Hepatocyte (in vitro differentiated cells): ENCODE measurements at places on chromosomes 16 and 17.

DNA sequence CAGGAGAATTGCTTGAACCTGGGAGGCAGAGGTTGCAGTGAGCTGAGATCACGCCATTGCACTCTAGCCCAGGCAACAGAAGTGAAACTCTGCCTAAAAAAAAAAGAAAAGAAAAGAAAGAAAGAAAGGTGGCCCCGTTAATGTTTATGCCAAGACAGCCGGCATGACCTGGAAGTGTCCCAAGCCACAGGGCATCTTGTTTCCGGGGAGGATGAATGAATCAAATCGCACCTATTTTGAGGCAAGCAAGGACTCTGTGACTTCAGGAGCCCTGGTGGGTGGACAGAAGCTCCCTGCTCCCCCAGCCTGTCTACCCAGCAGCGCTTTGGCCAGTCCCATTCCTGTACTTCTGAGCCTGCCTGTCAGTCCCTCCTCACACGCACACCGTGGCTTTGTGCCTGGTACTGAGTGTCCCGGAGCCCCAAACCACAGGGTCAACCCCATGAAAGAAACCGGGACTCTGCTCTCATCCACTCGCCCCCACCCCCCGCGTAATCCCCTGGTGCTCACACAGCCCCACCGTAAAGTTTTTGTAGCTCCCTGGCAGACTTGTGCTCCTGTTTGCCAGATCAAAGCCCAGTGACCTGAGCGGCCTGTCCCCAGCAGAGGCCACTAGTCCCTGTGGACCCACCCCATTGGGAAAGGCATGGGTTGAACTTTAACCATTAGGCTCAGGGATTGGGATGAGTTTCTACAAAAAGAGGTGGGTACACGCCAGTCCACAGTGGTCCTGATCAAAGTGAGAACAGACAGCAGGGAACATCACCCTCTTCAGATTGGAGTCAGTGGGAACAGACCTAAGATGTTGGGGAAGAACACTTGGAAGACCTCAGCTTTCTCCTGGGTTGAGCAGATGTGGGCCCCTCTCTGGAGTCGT, 19.3 kb downstream of the CD2BP2 start:
- peak; percentile 37 for DNase-seq

GRCh38 chr17:45841883-45842525, 2.7 kb upstream of the SPPL2C start:
- DNase-seq, result no peak

GRCh38 chr16:31489298-31489564, 6.3 kb downstream of the SLC5A2 start:
- DNase-seq, result no peak

DNA sequence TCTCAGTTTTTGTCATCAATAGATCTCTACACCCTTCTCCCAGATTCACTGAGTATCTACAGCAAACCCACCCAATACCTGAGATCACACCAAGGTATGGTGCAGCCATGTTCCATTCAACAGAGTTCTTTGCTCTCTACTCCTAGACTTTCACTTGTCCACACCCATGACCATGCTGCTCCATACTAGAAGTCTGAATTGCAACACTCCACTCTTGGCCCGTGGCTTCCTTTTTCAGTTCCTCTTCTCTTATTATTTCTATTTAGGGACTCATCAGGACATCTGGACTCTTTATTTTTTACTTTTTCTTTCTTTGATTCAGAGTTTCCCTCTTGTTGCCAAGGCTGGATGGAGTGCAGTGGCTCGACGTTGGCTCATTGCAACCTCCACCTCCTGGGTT, 37.1 kb downstream of the YWHAE start:
- DNase-seq, result no peak

- no peak for DNase-seq
These were observed 447.3 kb downstream of the HS3ST4 start for GRCh38 chr16:26139091-26139490.

- DNase-seq, result no peak
These were observed 4.3 kb upstream of the WIPI1 start for GRCh38 chr17:68461589-68461988.

GRCh38 chr17:41540921-41541625, 13.0 kb upstream of the KRT19 start:
- peak; percentile 41 for DNase-seq

GRCh38 chr17:16484445-16485175, 7.4 kb downstream of the LRRC75A start:
- no peak for DNase-seq

DNA sequence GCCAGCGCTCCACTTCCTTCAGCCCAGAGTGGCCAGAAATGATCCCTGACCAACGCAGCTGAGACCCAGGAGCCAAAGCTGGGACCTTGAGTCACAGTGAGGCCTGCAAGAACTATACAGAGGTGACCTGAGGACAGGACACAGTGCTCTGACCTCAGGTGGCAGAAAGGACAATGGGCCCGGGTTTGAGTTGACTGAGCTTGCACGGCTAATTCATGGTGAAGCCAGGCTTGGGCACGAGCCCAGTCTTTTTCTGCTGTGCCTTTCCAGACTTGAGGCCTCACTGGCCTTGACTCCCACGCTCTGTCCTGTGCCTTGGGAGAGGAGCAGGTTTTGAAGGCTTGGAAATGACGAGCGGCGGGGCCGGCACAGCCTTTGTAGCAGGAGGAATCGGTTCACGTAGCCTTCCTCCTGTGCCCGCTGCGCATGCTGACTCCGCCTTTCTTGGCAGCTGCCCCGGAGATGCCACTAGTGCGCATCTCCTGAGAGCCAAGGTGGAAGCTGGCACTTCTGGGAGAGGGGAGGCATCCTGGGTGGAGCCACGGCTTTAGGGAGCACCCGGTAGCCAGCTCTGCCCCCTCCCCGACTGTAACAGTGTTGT, 34.9 kb downstream of the NDEL1 start:
- no peak for DNase-seq

- no peak for DNase-seq
These were observed 1557.4 kb downstream of the CDH8 start for GRCh38 chr16:60478810-60479209.

DNA sequence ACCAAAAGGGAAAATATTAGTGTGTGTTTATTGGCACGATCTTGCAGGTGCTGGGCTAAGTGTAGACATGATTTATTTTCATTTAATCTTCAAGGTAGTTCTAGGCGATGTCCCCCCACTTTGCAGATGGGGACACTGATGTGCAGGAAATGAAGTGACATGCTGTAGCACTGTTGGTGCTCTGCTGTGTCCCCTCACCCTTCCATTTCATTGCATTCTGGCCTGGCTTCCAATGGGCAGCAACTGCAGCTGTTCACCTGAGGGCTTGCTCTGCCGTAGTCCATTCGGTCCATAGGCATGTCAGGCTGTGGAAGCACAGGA, 123.9 kb downstream of the PRKCB start:
- no peak for DNase-seq

DNA sequence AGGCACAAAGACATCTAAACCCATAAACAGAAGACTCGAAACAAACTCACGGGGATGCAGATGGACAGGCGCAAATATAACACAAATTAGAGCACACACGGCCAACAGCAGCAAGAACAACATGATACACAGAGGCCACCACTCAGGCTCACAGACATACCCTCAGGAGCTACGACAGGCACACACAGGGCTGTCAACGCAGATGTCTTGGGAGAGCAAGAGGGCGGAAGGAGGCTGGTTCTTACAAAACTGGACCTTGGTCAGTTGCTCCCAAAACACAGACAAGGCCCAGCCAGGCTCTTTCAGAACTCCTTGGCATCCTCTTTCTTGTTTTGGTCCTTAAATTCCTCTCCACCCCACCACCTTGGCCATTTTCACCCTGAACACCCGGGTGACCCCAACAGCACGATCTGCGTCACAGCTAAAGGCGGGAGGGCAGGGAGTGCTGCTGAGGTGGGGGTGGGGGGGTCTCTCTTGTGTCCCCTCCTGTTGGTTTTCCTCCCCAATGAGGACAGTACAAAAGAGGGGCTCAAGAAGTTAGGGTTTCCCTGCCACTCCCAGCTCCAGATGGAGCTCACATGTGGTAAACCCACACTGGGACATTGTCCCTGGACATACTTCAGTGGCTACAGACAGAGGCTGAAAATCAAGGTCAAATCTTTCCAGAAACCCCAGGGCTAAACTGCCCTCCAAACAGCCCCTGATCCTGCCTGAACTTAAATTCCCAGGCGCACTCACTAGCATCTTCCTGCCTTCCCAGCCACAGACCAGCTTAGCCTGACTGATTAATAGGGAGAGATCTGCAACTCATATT, 221.3 kb downstream of the C16orf78 start:
- DNase-seq, result no peak

- DNase-seq, result no peak
These were observed 3.2 kb downstream of the FOXC2 start for GRCh38 chr16:86569701-86570447.

DNA sequence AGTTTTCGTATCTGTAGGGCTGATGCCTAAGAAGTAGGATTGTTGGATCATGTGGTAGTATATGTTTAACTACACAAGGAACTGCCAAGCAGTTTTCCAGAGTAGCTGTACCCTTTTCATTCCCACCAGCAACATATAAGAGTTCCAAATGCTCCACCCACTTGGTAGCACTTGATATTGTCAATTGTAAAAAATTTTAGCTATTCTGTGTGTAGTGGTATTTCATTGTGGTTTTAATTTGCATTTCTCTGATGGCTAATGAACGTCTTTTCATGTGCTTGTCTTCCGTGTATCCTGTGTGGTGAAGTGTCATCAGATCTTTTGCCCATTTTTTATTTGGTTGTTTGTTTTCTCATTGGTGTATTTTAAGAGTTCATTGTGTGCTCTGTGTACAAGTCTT, 69.7 kb downstream of the TANC2 start:
- DNase-seq, result no peak

GRCh38 chr16:72897707-72898106, 150.2 kb downstream of the ZFHX3 start:
- no peak for DNase-seq

- DNase-seq, result no peak
These were observed 19.2 kb upstream of the TMEM101 start for GRCh38 chr17:44033861-44034408.

GRCh38 chr16:22754577-22754976, 59.4 kb upstream of the HS3ST2 start:
- DNase-seq, result no peak

GRCh38 chr16:83137894-83138293, 511.1 kb downstream of the CDH13 start:
- no peak for DNase-seq

- DNase-seq, result no peak
These were observed 508 bp upstream of the TMC8 start for GRCh38 chr17:78130090-78130436.

GRCh38 chr16:83935005-83935857, 17.8 kb upstream of the OSGIN1 start:
- no peak for DNase-seq
